Effector CD4-positive, alpha-beta T cell (primary cell): ENCODE measurements at places on chromosomes 4 and X.
A peak's percentile ranks its signal among the peaks of the same experiment; 100 is the strongest.

DNA sequence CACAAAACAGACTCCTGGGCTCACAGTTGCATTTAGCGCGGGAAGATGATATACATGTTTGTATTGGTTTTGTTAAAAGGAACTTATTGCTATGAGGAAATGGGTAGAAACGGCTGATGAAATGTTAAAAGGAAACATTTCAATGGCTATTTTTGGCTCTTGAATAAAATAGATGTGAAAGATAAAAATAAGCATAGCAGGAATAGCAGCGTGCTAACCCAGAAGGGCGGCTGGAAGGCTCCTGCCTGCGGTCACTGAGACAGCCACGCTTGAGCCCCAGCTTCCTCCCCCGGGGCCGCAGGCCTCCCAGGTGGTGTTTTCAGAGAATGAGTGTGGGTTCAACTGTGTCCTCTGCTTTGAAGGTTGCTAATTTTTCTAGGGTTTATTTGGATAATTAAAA, 35.0 kb upstream of the CLCN4 start:
- no peak for DNase-seq

DNA sequence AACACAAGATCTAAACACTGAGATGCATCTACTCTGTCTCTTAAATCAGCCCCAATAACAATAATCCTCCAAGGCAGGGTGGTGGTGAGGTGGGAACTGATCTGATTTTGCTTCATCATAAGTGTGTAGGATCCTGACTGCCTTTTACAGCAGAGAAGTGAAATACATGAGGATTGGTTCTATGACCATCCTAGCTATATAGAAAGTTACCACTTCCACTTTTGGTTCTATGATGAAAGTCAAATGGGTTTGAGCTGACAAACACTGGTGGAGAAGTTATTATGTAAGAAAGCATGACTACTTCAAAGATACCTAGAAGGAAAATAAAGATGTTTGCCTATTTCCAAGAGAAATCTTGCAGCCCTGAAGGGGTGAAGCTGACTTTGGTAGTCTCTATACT, 181.6 kb downstream of the NKX6-1 start:
- DNase-seq, result no peak

DNA sequence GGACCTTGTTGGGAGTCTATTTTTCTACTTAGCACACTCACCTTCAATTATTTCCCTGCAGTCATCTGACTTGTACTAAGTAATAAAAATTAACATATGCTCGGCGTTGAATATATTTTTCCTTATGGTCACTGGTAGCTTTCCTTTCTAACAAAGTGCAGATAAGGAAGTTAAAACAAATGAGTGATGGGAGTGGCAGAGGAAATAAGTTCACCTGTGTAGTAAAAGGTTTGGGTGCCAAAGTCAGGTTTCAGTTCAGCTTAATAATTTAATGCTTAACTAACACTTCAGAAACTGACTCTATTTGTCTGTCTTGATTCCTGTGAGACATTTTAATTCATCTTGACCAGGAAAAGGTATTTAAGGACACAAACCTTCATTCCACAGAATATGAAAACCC, 184.4 kb downstream of the PCDH7 start:
- no peak for DNase-seq

- no peak for DNase-seq
These were observed 158.0 kb downstream of the CBLL2 start for GRCh38 chrX:22430701-22431100.

- peak; percentile 16 for DNase-seq
These were observed 180.4 kb downstream of the AFAP1 start for GRCh38 chr4:7759216-7759615.

GRCh38 chrX:153794897-153795816, 689 bp downstream of the SSR4 start:
- DNase-seq, result no peak

GRCh38 chr4:169142906-169143305, 127.8 kb downstream of the SH3RF1 start:
- no peak for DNase-seq

DNA sequence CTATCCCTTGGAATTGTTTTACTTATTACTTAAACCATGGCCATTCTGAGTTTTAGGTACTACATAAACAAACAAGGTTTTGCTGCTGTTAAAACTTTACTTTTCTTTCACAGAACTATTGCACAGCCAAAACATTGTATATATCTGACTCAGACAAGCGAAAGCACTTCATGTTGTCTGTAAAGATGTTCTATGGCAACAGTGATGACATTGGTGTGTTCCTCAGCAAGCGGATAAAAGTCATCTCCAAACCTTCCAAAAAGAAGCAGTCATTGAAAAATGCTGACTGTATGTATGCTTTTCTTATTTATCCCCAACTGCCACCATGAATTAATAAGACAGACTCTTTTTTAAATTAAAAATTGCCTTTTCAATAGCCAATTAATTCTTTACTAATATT, 69.8 kb downstream of the CCKAR start:
- DNase-seq, result no peak

GRCh38 chr4:123308667-123309066, 87.9 kb upstream of the SPRY1 start:
- no peak for DNase-seq

GRCh38 chrX:24550166-24550565, 85.1 kb downstream of the PDK3 start:
- DNase-seq, result no peak

DNA sequence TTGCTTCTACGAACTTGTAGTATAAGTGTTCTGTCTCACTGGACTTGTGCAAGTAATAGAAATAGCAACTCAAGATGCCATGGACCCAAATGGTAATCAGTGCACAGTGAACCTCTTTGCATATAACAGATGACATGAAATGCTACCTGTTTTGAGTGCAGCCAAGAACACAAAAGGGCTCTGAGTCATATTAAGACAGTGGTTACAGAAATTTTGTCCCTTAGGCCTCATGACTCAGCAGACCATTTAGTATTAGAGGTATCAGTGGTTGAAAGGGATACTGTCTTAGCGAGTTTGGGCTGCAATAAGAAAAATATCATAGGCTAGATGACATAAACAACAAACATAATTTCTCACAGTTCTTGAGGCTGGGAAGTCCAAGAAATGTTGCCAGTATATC, 502.9 kb upstream of the PCDH10 start:
- DNase-seq, result no peak

GRCh38 chr4:30789219-30789671, 69.1 kb downstream of the PCDH7 start:
- no peak for DNase-seq

DNA sequence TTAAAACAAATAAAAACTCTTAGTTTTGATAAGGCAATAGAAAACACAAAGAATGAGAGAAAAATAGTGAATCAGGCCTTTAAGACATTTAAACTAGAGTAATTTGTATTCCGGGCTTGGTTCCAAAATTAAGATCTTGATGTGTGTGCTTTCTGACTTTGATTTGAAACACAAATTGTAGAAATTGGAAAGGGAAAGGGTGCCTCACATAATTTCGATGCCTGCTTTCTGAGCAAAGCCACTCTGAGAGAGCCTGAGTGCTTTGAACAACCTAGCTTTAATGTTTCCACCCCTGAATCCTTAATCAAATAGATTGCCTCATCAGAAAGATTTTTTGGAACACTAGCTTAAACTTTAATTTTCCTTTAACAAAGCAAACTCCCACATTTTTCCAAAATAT, 666.8 kb downstream of the PCDH18 start:
- DNase-seq, result no peak

DNA sequence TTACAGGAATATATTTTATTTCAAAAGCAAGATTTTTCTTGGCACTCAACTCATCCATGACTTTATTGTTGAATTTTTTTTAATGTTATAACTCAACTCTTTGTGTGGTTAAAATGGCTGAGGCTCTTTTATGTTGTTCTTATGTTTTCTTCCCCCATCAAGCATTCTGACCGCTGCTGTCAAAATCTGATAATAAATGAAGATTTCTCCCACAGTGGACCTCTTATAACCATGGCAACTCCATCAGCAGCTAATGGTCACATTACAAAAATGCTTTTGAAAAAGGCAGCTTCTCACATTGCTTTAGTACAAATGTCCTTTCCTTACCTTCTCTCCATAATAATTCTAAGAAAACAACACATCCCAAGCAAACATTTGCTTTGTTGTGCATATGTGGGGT, 96.0 kb upstream of the ATOH1 start:
- DNase-seq, result no peak

GRCh38 chr4:181597766-181598165, 645.4 kb upstream of the TENM3 start:
- DNase-seq, result no peak

DNA sequence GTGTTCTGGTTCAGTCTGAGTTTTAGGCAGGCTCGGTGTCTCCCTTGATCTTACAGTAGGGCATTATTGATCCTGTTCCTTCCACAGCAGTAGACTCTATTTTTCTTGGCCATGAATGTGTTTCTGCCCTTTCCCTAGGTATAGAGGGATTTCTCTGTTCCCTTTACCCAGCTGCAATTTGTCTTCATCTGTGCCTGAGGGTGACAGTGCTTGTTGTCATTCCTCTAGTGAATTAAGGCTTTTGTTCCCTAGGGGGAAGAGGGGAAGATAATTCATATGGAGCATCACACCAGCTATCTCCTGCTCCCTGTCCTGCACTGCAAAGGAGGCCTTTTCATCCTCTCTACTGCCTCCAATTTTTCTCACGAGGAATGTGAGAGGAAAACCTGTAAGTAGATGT, 39.7 kb upstream of the CXorf51A start:
- DNase-seq, result no peak

DNA sequence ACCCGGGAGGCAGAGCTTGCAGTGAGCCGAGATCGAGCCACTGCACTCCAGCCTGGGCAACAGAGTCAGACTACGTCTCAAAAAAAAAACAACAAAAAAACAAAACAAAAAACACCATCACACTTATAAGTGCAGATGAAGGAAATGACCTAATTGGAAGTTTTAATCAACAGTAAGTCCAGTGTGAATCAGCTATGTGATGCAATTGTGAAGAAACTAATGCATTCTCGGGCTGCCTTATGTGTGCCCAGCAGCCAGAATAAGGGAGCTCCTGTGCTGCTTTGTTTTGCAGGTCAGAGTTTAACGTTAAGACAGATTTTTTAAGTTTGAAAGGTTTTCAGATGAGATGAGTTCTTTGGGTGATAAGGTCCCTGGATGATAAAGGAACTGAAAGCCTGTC, 10.8 kb downstream of the DAPP1 start:
- DNase-seq, result no peak

GRCh38 chr4:24321616-24322015, 262.7 kb downstream of the DHX15 start:
- DNase-seq, result no peak

DNA sequence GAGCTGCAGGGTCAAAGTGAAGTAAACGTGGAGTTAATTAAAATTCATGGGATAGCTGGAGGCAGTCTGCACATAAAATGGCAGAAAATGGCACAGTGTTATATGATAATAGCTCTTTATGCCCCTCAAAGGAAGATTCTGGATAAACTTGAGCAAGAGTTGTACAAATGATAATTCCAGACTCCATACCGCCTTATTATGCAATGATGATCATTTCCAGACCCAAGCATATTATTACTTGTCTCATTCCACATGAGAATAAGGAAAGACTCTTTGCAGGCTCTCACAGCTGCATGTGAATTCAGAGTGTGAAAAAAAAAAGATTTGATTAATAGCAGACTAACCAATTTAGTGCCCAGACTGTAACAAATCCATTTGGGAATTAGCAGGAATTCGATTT, 105.4 kb downstream of the STK32B start:
- DNase-seq, result no peak

DNA sequence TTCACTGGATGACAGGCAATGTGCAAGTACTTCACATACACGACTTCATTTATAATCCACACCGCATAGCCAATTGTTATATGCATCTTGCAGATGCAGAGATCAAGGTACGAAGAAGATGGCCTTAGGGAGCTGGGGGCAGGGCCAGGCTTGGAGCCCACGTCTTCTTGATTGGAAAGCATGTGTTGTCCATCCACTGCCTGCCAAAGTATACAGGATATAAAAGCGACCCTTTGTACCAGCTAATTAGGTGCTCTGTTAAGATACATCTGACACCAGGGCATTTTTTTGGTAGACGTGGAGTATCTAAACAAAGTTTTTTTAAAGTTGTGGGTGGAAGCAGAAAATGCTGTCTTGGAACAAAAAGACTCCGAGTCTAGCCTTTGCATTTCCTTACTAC, 1.4 kb downstream of the C4orf36 start:
- DNase-seq, result no peak

DNA sequence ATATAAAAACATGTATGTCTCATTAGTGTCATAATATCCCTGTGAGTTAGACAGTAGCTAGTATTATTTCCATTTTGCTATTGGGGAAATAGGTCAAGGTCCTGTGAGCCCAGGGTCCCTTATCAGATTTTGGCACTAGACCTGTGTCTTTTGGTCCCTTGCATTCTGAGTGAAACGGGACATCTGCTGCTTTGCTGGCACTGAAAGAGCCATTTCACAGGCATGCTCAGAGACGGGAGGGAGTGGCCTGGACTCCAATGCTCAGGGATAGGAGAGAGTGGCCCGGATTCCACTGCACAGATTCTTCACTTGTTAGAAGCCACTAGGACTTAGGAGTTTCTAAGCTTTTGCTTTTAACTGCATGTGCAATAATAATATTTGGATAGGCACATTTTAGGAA, 177.2 kb downstream of the TSPAN5 start:
- no peak for DNase-seq

DNA sequence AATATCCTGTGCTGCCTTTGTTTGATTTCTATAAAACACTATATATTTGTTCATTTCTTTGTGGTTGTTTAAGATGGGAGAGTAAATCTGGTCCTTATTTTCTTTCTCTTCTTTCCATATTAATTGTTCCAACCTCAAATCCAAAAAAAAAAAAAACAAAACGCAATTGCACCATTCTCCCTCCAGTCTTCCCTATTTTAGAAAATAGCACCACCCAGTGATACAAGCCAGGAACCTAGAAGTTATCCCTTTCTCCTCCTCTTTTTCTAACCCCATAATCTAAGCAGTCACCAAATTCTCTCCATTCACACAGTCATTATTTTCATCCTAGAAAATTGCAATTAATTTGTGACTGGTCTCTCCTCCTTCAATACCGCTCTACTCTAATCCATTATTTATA, 107.8 kb downstream of the GABRA3 start:
- DNase-seq, result no peak

DNA sequence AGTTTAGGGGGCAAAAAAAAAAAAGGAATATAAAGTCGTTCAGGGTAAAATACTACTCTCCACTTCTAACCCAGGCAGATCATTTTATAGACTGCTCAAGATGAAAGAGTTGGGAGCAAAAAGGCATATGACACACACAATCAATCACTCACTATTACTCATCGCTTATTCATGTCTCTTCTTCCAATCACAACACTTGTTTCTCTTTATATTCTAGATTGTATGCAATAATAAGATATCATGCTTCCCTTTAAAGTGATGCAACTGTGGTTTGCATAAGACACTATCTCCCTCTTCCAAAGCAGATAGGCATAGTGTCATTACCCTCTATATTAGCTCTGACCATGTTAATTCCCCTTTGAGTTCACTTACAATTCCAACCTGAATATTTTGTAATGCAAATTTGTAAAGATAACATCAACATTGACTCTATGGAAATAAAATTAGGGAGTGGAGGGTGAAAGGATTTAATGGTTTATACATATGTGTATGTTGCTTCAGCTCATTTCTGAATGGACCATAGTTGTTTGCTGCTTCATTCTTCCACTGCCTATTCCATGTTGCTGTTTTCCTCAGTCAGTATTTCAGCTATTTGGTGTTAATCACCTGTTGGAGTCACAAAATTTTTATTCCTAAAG, 154.9 kb upstream of the EPHA5 start:
- no peak for DNase-seq
